Esophagus squamous epithelium (tissue), 5 donors: ENCODE measurements at places on chromosomes 13 and 19.

GRCh38 chr19:58394821-58395219 lies 636 bp upstream of the RNF225 start:
- DNase-seq, result no peak

DNA sequence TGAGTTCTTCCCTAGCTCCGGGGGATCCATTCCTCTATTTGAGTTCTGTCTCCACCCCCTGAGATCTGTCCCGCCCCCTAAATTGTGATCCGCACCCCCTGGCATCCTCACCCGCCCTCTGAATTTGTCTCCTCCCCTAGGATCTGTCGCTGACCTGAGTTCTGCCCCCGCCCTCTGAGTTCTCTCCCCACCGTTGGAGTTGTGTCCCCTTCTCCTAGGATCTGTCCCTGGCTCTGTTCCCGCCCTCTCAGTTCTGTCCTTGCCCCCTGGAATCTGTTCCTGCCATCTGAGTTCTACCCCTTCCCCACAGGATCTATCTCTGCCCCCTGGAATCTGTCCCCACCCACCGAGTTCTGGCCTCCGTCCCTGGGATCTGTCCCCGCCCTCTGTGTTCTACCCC lies 1.0 kb upstream of the SLC17A7 start:
- no peak for DNase-seq

GRCh38 chr19:28446511-28446910 lies 766.4 kb downstream of the UQCRFS1 start:
- no peak for DNase-seq

DNA sequence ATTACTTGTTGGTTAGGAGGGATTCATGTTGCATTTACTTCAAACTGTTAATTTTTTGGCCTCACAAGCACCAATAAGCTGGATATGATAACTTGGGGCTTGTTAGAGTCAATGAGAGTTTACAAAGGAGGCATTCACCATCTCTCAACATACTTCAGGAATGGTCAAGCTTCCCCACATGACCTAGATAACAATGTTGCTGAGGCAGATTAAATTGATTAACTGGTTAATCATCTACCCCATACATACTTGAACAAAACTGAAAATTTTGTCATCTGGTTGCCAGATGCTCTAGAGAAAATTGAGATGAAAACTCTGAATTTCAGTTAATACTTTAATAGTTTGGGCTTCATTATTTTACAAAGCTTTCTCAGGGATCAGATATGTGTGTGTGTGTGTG lies 43.0 kb upstream of the UBL3 start:
- no peak for DNase-seq

DNA sequence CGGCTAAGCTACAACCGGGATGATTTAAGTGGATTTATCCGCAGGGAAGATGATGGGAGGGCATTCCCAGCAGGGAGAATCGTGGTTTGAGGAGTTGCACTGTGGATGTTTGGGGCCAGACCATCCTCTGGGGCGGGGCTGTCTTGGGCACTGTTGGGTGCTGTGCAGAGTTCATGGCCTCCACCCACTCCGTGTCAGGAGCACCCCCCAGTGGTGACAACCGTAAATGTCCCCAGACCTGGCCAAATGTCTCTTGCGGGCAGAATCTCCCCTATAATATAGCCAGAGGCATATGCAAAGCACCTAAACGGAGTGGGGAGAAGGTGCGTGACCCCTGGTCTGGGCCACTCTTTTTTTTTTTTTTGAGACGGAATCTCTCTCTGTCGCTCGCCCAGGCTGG lies 40.2 kb downstream of the SMIM24 start:
- no peak for DNase-seq

DNA sequence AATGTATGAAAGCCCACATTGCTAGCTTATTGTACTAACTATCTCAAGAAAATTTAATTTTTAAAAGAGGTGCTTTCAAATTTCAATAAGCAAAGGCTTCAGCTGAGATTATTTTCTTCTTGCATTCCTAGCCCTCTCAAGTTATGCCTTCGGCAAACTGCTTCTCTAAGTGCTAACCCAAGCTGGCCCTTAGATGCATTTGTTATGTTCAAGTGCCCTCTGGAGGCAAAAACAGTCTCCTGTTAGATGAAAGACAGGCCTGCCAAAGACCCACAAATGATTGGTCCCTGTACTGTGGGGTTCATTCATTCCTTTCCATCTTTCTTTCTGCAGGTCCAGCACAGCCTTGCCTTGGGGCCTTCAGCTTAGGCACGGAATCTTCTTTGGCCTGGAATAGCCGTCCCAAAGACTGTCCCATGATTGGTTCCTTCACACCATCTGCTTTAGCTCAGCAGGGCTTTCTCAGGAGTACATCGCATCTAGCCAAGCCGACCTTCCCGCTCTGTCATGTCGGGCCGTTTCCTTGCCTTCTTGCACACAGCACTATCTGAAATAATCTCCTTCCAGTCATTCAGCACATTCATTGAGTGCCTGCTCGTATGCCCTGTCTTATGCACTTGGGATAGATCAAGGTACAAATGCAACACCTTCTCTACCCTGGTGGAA lies 26.4 kb upstream of the TPTE2 start:
- DNase-seq, result no peak

- no peak for DNase-seq
These were observed 28.2 kb downstream of the GPC6 start for GRCh38 chr13:93254775-93255174.

GRCh38 chr13:23609874-23610576 lies 39.8 kb downstream of the TNFRSF19 start:
- no peak for DNase-seq

DNA sequence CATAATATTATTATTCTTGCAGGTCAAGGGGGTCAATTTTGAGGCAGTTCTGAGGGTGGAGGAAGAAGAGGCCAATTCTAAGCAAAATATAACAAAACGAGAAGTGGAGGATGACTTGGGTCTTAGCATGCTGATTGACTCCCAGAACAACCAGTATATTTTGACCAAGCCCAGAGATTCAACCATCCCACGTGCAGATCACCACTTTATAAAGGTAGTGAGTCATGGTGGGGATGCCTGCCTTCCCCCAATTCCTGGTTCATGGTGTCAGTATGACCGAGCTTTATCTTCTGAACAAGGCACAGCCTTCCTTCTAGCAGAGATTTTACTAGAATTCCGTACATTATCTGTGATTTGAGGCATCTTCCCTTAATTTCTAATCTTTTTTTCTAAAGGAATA lies 9.4 kb upstream of the DCUN1D2 start:
- DNase-seq, result no peak

GRCh38 chr13:32426191-32426989 lies 1.5 kb downstream of the N4BP2L1 start:
- no peak for DNase-seq
